Sigmoid colon (tissue), 7 donors: ENCODE measurements at places on chromosomes 5 and 9. TPM values are rescaled to one million over a fixed set of nuclear protein-coding genes. Genes with fewer than 3 reads are reported as not detected.
A peak's percentile ranks its signal among the peaks of the same experiment; 100 is the strongest.

GRCh38 chr5:62065050-62065449 lies 241.0 kb upstream of the KIF2A start:
- H3K4me1 ChIP-seq = no peaks in the 10 kb centered on the region
- H3K4me3 ChIP-seq = no peak overlapping the region
- H3K27ac ChIP-seq = no peak overlapping the region
- no peaks in the 10 kb centered on the region for H3K36me3 ChIP-seq
- no peaks in the 10 kb centered on the region for H3K27me3 ChIP-seq
- DNase-seq = no peak

DNA sequence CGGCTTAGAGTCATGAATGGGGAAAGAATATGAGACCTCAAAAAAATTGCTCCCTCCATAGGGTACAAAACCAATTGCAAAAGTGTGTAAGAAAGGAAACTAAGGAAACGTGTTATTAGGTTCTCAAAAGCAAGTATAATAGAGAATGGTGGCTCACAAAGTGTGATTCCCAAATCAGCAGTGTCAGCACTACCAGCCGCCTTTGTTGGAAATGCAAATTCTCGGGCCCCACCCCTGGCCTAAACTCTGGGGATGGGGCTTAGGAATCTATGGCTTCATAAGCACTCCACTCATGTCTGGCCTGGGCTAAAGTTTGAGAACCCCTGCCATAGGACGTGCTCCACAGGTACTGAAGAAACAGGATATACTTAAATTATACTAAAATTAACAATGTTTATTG lies 1.6 kb upstream of the CCDC69 start:
- H3K4me1 ChIP-seq = peaks cover 30% of the 10 kb centered on the region
- no peaks in the 10 kb centered on the region for H3K36me3 ChIP-seq
- H3K27ac ChIP-seq = peak overlapping the region; percentile 90
- DNase-seq = peak; percentile 33
- no peak overlapping the region for H3K4me3 ChIP-seq

GRCh38 chr5:17218353-17219005 lies 1.0 kb downstream of the BASP1 start:
- H3K4me1 ChIP-seq = peaks cover 23% of the 10 kb centered on the region
- no peaks in the 10 kb centered on the region for H3K36me3 ChIP-seq
- peaks cover 42% of the 10 kb centered on the region for H3K27me3 ChIP-seq
- DNase-seq = no peak
- peak overlapping the region; percentile 38 for H3K27ac ChIP-seq

GRCh38 chr5:39941416-39941815 lies 516.6 kb upstream of the DAB2 start:
- H3K4me1 ChIP-seq = no peaks in the 10 kb centered on the region
- H3K27me3 ChIP-seq = no peaks in the 10 kb centered on the region
- H3K4me3 ChIP-seq = no peak overlapping the region
- H3K36me3 ChIP-seq = no peaks in the 10 kb centered on the region
- H3K27ac ChIP-seq = no peak overlapping the region

DNA sequence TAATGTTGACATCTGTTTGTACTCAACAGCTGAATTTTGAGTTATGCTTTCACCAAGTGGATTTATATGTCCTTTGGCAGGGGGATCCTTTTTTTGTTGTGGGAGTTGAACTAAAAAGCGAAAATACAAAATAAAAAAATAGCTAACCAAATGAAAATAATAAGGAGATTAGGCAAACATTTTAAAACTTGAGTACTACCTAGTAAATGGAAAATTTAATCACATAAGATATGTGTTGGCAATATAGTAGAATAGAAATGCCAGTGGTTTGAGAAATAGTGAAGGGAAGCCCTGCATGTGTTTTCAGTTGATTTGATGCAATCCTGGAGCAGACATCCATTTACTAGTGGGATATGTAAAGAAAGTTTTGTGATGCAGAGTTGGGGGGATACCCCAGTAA lies 98.0 kb downstream of the RASGRF2 start:
- H3K27me3 ChIP-seq = no peaks in the 10 kb centered on the region
- no peaks in the 10 kb centered on the region for H3K36me3 ChIP-seq
- no peak overlapping the region for H3K27ac ChIP-seq

GRCh38 chr5:91850031-91850430 lies 466.9 kb upstream of the ARRDC3 start:
- no peaks in the 10 kb centered on the region for H3K36me3 ChIP-seq
- H3K27me3 ChIP-seq = no peaks in the 10 kb centered on the region
- H3K27ac ChIP-seq = no peak overlapping the region
- no peak for DNase-seq
- H3K4me1 ChIP-seq = no peaks in the 10 kb centered on the region

DNA sequence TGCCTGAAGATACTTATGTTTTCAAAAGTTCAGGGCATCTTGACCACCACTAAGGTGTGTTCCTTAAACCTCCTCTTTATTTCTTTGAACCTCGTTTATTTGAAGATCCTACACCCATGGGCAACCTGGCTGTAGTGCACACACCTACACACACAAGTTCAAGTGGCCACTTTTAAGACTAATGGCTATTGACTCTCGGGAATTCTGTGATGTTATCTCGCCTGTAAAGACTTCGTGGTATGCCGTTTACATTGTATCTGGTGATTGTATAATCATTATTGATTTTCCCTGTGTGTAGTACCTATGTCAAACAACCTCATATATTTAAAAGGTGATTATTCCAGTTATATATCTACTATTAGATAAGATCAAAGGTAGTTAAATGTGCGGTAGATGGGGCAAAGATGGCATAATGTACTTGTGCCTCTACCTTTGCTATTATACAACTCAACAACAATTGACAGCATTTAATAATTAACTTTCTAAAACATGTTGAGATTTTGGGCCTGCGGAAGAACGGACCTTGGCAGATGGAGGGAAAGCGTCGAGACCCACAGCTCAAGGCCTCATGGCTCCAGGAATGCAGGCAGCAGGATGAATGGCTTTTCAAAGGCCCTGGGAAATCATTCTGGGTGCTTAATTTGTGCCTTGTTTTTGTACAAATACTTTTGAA lies 51.4 kb upstream of the IRX2 start:
- H3K4me3 ChIP-seq = no peak overlapping the region
- H3K27ac ChIP-seq = no peak overlapping the region
- H3K27me3 ChIP-seq = no peaks in the 10 kb centered on the region

DNA sequence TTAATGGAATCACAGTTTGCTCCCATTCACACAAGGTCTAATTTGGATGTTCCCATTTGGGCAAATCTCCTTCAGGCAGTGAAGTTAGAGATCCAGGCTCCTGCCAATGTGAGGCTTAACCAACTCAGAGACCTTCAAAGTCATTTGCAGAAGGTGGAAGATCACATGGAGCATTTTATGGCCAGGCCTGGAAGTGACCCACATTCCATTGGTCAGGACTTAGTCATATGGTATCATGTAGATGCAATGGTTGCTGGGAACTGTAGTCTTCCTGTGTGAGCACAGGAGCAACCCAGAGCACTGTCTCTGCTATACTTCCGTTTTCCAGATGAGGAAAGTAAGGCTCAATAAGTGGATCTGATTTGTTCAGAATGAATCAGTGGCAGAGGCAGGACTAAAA lies 292.7 kb upstream of the SMARCA2 start:
- no peaks in the 10 kb centered on the region for H3K36me3 ChIP-seq
- no peaks in the 10 kb centered on the region for H3K27me3 ChIP-seq
- DNase-seq = no peak

DNA sequence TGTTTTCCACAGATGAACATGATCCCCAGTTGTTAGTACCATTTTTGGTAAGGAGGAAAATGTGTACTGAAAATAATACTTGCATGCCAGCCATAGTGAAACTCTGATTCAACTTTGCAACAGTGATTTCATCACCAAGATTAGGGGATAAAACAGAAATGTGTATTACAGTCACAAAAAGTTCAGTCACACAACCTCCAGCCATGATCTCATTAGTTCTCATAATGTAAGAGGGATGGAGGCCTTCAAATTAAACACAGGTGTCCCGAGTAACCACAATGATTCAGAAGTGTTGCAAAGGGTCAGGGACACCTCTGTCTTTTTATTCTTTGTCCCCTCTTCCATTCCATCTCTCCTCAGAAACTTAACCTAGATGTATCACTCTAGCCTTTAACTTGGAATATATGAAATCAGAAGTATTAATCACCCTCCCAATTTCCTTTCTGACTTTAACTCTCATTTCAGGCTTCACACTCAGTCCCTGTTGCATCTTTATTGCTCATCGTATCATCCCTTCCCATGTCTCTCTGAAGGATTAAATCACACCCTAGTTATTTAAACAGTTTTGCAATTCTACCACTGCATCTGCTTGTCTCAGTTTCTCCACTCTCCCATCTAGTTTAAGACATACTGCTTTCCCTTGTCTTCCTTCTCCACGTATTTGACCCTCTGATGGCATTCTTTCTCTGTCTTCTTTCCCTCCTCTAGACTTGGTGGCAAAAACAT lies 291.2 kb downstream of the ADAMTS6 start:
- H3K27me3 ChIP-seq = no peaks in the 10 kb centered on the region
- H3K27ac ChIP-seq = no peak overlapping the region
- no peaks in the 10 kb centered on the region for H3K4me1 ChIP-seq
- no peak overlapping the region for H3K4me3 ChIP-seq
- no peak for DNase-seq

DNA sequence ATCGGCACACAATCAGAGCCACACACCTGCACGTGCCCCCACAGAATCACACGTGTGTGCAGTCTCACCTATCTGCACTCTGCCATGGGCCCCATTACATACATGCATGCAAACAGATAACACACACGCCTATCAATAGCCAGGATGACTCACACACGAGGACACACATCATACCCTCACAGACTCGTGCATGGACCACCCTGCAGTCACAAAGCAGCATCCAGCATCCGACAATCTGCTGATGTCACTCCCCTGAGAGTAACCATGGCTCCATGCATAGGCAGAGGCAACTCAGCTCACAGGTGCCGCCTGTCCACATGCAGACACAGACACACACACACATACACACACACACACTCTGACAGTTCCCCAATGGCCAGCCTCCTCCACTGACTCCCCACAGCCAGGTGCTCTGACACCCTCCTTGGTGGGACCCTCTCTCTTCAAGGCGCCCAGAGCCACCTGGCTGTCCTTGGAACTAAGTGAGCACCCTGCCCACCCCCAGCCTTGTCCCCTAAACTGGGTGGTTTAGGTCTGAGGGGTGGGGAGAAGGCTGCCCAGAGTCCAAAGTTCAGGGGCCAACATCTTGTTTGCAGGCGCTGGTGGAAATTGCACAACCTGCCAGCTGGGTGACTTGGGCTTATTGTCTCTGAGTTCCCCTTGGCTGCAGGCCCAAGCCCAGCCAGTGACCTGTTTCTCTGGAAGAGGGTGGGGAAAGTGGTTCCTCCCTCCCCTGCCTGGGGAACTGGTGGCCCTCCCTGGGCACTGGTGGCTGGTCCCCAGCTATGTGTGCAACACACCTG lies 34.6 kb upstream of the NEK6 start:
- peaks cover 15% of the 10 kb centered on the region for H3K4me1 ChIP-seq
- no peak overlapping the region for H3K27ac ChIP-seq
- no peaks in the 10 kb centered on the region for H3K36me3 ChIP-seq
- DNase-seq = peak; percentile 88
- H3K27me3 ChIP-seq = no peaks in the 10 kb centered on the region
- no peak overlapping the region for H3K4me3 ChIP-seq

DNA sequence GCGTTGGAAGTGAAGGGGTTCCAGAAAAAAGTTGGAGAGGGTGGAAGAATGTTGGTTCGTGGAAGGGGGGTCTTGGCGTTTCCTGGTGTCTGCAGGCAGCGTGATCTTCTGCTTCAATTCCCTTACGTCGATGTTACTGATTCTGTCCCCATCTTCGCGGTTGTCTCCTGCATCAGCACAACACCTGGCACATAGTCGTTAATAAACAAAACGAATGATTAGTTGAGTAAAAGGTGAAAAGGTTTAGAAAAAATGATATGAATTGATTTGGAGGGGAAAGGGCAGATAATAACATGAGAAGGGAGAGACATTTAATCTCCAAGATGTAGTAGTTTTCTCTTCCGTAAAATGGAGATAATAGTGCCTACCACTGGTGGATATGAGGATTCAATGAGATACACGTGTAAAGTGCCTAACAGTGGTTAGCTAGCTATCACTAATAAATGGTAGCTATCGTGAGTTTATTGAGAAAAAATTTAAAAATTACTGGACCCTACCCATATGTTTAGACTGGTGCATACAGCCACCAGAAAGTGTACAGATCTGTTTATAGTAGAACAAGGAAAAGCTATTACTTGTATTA lies 556 bp downstream of the MTREX start:
- peak overlapping the region; percentile 83 for H3K4me3 ChIP-seq
- H3K27me3 ChIP-seq = no peaks in the 10 kb centered on the region
- no peak for DNase-seq
- H3K27ac ChIP-seq = peak overlapping the region; percentile 95

- H3K4me3 ChIP-seq = no peak overlapping the region
- H3K4me1 ChIP-seq = peaks cover 3% of the 10 kb centered on the region
- DNase-seq = no peak
- H3K27ac ChIP-seq = no peak overlapping the region
These were observed 291.1 kb downstream of the NNT start for GRCh38 chr5:43893951-43894684.

GRCh38 chr5:112303685-112304084 lies 115.4 kb downstream of the EPB41L4A start:
- no peak overlapping the region for H3K27ac ChIP-seq
- no peaks in the 10 kb centered on the region for H3K4me1 ChIP-seq
- H3K27me3 ChIP-seq = no peaks in the 10 kb centered on the region
- DNase-seq = no peak
- no peak overlapping the region for H3K4me3 ChIP-seq

GRCh38 chr5:180142824-180143610 lies 66.0 kb downstream of the RASGEF1C start:
- no peaks in the 10 kb centered on the region for H3K36me3 ChIP-seq
- peak; percentile 27 for DNase-seq
- H3K4me1 ChIP-seq = no peaks in the 10 kb centered on the region

DNA sequence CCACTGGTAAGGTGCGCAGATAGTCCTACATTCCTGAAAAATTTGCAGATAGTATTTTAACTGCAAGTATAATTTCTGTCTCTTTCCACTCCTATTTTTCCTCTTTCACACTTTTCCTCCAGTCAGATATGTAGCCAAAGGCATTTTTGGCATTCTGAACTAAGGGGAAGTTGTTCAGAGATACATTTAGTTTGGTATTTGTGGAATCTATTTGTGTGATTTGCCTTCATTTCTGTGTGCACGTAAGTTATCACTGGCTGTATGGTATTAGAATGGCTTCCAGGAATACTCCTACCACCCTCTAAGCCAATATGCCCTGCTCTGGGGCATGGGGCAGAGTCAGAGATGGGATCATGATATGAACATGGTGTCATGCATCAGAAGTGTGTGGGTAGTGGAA lies 45.8 kb upstream of the GRAMD2B start:
- no peaks in the 10 kb centered on the region for H3K27me3 ChIP-seq
- DNase-seq = no peak
- no peaks in the 10 kb centered on the region for H3K36me3 ChIP-seq
- no peak overlapping the region for H3K27ac ChIP-seq
- peaks cover 12% of the 10 kb centered on the region for H3K4me1 ChIP-seq

- no peaks in the 10 kb centered on the region for H3K27me3 ChIP-seq
- no peaks in the 10 kb centered on the region for H3K4me1 ChIP-seq
- no peak overlapping the region for H3K4me3 ChIP-seq
- no peak for DNase-seq
- no peak overlapping the region for H3K27ac ChIP-seq
- no peaks in the 10 kb centered on the region for H3K36me3 ChIP-seq
These were observed 118.4 kb downstream of the MARCHF3 start for GRCh38 chr5:126911986-126912385.

The PRR7 gene
- 0.82 TPM for total RNA-seq

The TAS2R1 gene
- not detected for total RNA-seq
